ENCODE measurements at places on chromosomes 4 and X. TPM values are rescaled to one million over a fixed set of nuclear protein-coding genes. Genes with fewer than 3 reads are reported as not detected.

Gene F9
- not detected for total RNA-seq

Gene HCCS
- total RNA-seq: 7.8 TPM

Gene P2RY4
- 0.39 TPM for total RNA-seq

- DNase-seq: no peak
These were observed 120.5 kb upstream of the C1GALT1C1 start for GRCh38 chrX:120750381-120750780.

DNA sequence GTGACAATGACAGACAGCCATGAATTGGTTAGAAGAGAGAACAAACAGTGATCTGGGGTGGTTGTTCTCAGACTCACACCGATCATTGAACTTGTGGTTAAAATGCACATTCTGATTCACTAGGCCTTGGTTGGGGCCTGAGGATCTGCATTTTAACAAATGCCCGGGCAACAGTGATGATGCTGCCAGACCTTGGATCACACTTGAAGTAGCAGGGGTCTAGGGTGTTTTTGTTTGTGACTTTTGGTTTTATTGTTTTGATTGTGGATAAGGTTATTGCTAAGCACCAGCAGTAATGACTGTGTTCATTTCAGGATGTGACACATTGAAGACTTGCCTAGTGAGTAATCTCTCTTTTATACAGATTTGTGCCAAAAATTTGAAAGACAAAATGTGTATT lies 36.5 kb downstream of the TXLNG start:
- DNase-seq: no peak

- DNase-seq: no peak
These were observed 148.6 kb upstream of the NWD2 start for GRCh38 chr4:37095925-37096324.

DNA sequence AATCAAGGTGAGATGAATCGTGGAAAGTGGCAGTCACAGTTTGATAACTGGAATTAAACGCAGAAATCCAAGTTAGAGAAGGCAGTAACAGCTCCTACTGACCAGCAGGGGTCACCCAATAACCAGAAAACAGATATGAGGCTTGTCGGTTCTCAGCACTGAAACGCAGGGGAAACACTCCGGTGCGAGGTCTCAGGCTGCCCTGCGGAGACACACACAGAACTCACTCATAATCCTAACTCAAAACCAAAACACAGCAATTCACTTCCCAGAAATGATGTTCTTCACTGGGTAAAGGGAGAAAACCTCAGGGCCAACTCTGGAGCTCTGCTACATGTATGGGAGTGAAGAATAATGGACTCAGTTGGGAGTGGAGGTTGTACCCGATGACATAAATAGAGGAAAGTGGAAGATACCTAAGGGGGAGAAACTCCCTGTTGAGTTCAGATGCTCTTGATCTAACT lies 384.4 kb downstream of the RAPGEF2 start:
- DNase-seq: peak; percentile 6
